Tibial nerve (tissue), 4 donors: ENCODE measurements at places on chromosomes 4 and X. TPM values are rescaled to one million over a fixed set of nuclear protein-coding genes. Genes with fewer than 3 reads are reported as not detected.

Gene CXCL10
- not detected for total RNA-seq

- no peak for DNase-seq
These were observed 1872.6 kb downstream of the ARAP2 start for GRCh38 chr4:34371676-34372075.

DNA sequence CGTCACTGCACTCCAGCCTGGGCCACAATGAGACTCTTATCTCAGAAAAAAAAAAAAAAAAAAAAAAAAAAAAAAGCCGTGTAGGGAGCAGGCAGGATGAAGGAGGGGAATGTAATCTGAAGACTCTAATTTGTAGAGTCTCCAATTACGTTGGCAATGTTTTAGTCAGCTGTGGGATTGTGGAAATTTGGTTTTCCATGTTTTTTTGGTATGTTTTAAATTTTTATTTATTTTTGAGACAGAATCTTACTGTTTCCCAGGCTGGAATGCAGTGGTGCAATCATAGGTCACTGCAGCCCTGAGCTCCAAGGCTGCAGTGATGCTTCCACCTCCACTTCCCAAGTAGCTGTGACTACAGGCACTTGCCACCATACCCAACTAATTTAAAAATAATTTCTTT is 56.5 kb downstream of the NSD2 start:
- DNase-seq = no peak

DNA sequence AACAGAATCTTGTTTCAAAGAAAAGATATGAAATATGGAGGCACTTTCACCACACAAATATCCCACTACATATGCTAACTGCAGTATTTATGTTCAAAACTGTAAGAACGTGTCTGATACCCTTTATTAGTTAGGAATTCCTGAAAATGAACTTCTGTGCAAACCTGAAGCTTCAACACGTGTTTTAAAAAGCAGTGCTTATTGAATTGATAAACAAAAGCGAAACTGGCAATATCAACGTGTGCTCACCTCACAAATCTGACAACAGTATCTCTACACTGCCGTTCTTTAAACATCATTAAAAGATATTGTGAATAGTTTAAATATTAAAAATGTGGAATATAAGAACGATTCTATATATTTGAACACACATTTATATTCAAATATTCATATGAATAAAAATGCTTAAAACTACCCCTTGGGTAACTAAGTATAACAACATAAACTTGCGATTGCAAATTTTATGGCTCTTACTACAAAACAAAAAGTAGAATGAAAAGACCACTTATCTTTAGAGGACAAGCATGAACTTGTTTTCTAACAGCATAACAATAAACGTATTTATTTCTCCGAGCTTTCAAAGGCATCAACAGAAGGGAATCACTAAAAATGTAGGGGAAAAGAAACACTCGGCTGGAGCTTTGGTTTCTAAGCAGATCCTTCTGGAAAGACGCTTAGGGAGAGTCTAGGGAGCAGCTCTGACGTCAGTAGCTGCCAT is at the start of gene LRP2BP:
TSS of gene LRP2BP (minus strand) at position 687 of the 718 bp plus-strand sequence. CDS start 17,738 bp downstream, outside the sequence.
- no peak for DNase-seq

- DNase-seq = no peak
These were observed 72.7 kb upstream of the PSAPL1 start for GRCh38 chr4:7507381-7507780.

DNA sequence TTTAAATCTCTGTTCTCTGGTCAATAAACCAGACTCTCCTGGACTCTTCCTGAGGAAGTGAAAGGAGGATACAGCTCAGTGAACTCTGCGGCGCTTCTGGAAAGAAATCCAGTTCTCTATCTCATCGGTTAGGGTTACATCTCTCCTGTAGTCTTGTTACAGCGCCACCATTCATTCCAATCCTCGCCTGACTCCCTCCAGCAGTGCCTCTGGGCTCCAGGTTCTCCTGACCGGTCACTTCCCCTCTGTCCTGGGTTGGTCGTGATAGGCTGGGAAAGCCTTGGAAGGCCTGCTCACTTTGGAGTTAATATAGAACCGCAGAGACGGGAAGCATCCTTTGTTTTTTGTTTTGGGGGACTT is 97.0 kb upstream of the STOX2 start:
- no peak for DNase-seq

Gene MMRN1
- 32.0 TPM for total RNA-seq
